ENCODE measurements at places on chromosomes 2 and 18. TPM values are rescaled to one million over a fixed set of nuclear protein-coding genes. Genes with fewer than 3 reads are reported as not detected.

DNA sequence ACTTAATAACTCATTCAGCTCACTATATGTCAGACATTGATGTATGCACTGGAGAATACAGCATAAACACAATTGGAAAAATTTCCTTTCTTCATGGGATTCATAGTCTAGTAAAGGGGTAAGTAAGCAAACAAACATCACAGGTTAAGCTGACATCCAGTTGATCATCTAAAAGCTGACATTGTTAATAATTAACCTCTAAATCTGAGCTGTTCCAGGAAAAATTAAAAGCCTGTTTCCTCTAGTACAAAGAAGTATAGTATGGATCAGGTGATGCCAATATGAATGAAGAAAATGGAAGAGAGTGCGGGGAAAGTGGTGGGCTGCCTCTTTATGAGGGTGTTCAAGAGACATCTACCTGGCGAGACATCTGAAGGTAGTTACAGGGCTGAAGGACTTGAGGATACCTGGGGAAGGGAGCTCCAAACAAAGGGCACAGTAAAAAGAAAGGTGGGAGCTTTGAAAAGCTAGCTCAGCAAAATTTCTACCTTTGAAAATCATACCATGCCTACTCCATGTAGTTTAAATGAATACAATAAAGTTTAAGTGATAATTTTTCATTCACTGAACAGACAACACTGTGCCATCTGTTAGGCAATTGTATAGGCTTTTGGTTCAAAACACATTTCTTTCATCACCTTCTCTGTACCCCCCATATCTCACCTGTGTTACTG lies 619.3 kb downstream of the TRIB2 start:
- no peak for ATAC-seq

- ATAC-seq: no peak
Measured at GRCh38 chr2:162917626-162918025, 79.1 kb upstream of the KCNH7 start.

GRCh38 chr2:111061191-111061590 lies 59.5 kb upstream of the BCL2L11 start:
- no peak for ATAC-seq

DNA sequence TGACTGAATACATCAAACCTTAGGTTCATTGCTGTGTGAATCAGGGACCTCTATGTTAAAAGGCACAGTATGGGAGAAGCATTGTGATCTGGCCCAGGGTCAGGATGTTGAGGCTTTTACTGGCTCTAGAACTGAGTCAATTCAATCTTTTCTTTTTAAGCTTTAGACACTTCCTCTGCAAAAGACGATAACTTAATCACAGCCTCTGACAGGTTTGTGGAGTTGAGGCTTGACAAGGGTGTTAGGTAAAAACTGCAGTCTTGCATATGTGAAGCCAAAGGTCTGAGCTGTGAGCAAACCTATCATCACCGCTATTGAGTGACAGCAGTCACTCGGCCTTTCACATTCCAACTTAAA lies 17.3 kb upstream of the ARHGAP25 start:
- ATAC-seq: peak; percentile 86

NPPC gene
- not detected for total RNA-seq

- ATAC-seq: no peak
Measured at GRCh38 chr18:67794521-67794920, 278.0 kb upstream of the DSEL start.

KCNF1 gene
- not detected for total RNA-seq

- ATAC-seq: no peak
Measured at GRCh38 chr2:181683518-181684453, 3.5 kb upstream of the NEUROD1 start.

DNA sequence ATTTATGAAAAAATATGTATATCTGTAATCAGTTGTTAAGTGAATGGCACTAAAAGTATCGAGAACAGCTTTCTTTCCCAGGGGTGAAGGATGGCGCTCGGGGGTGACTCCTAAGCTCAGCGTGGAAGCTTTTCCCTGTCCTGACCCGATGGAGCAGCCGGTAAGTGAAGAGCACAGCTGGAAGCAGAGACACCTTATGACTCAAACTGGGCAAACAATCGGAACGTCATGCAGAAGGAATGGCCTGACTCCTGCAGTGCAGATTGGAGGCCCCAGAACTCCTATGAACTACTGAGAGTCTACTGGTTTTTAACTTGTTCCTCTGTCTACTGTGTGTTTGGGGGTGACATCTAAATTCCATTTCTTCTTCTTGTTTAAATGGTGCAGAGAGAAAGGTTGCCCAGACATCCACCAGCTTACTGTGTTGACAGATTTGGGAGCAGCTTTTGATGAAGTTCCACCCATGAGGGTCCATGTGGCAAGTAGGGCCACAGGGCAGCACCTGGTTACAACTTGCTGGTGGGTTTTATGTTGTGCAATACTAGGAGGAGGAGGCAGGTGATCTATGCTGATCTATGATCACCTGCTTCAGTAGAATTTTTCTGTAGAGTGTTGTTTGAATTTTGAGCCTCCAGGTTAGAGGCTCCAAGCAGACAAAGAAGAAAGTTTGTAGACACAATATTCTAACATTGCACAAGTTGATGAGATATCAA lies 52.8 kb upstream of the TMEM182 start:
- ATAC-seq: no peak

DNA sequence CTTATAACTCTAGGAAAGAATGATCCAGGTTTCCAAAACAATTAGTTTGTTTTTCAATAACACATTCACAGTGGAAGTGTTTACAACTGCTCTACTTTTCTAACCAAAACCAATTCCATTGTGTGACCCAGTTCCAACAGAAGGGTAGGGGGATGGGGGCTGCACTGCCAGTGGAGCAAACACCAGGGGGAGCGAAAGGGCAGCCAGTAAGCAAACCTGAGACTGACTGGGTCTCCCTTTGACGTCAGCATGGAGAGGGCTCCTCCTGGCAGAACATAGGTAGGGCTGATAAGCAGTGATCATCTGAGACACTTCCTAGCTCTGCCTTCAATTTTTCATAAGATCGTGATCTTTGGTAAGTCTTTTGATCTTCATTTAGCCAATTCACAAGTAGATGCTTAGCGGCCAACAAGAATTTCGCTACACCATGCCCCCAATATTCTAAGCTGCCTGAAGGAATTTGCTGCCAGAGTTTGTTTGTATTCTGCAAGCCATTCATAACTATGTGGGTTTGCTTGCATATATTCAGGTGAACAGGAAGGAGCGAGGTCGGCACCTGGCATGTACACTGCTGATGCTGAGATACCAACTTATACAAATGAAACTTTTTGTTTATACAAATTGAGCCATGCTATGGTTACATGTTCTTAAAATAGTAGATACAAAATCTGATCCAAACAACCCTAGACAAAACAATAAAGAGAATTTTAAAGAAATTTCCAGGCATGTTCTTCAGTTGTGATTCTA lies 45.9 kb downstream of the ST6GAL2 start:
- no peak for ATAC-seq

Data from activated T-helper 17 cell treated with anti-CD3 and anti-CD28 coated beads, Interleukin-2, amount 50 U/mL, for 72 hours (primary cell).